ENCODE measurements at places on chromosomes 11 and 22. TPM values are rescaled to one million over a fixed set of nuclear protein-coding genes. Genes with fewer than 3 reads are reported as not detected.

Gene SERHL2
- total RNA-seq = 3.0 TPM

Gene RAB39A
- 5.6 TPM for total RNA-seq

Gene RIMBP3B
- 0.10 TPM for total RNA-seq

Gene CCDC15
- 2.7 TPM for total RNA-seq

Gene CRYBB2
- total RNA-seq = not detected

Gene RNF215
- 19.0 TPM for total RNA-seq

Gene CLTCL1
- 8.3 TPM for total RNA-seq

Gene FAM83F
- total RNA-seq = 0.64 TPM

Gene SAA4
- not detected for total RNA-seq

Gene NOX4
- 3.3 TPM for total RNA-seq

Gene SYTL2
- 39.7 TPM for total RNA-seq

Gene TUBA8
- total RNA-seq = 0.87 TPM

Gene SLC3A2
- total RNA-seq = 228 TPM

Gene OLFML1
- total RNA-seq = 44.2 TPM

Gene NLRP10
- not detected for total RNA-seq

Gene TEX54
- not detected for total RNA-seq

Gene MAPK8IP2
- total RNA-seq = 1.4 TPM
